T-helper 2 cell treated with Interferon-gamma antibody and Interleukin-4, amounts not matched to agents 5 μg/mL and 100 μg/mL, for 36 hours (primary cell): ENCODE measurements at places on chromosomes 2 and 18.

DNA sequence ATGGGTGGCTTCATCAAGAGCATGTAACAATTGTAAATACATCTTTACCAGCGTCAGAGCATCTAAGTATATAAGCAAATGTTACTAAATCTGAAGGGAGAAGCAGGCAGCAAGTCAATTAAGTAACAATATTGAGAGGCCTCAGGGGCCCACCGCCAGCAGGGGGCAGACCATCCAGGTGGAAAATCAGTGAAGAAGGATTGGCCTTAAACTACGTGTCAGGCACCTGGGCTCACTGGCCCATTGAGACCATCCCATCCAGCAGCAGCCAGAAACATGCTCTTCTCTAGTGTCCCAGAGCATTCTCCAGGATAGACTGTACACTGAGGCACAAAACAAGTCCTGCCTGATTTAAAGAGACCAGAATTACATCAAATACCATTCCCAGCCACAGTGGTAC is 96.2 kb upstream of the SNTG2 start:
- peak; percentile 17 for DNase-seq

GRCh38 chr18:6406075-6406909 is 8.4 kb downstream of the L3MBTL4 start:
- no peak for DNase-seq

DNA sequence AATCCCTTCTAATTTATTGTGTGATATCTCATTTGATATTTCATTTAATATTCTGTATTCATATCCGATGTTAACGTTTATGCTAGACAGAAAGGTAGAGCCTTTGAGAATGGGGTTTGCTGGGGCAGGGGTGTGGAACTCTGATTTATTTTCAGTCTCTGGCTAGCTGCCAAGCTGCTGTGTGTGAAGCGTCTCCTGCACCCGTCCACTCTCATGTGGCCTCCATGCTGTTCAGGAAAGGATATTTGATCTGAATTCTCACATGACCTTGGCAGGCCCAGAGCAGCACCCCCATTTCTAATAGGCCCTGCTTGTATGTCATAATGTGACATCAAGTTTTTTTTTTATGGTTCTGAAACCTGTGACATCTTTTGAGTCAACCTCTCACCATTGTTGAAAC is 1.6 kb downstream of the IL1R1 start:
- no peak for DNase-seq

DNA sequence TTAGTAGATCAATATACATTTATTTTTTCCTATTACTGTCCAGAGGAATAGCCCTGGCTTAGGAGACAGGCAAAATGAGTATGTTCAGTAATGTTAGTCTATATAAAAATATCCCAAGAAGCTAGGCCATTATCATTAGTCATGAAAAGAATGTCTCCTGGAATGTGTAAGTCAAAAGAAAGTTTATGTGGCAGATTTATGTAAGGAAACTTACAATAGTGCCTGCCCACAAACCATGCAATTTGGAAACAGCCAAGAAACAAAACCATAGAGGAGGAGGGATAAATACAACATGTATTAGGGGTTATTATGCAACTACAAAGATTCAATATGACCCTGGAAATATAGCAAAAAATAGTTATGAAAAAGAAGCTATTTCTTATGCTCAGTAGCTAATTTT is 96.3 kb downstream of the NOL4 start:
- DNase-seq, result no peak

- DNase-seq, result no peak
Measured at GRCh38 chr2:203200866-203201265, 38.0 kb upstream of the CYP20A1 start.

GRCh38 chr18:49249521-49249920 is 210.9 kb downstream of the DYM start:
- DNase-seq, result no peak

DNA sequence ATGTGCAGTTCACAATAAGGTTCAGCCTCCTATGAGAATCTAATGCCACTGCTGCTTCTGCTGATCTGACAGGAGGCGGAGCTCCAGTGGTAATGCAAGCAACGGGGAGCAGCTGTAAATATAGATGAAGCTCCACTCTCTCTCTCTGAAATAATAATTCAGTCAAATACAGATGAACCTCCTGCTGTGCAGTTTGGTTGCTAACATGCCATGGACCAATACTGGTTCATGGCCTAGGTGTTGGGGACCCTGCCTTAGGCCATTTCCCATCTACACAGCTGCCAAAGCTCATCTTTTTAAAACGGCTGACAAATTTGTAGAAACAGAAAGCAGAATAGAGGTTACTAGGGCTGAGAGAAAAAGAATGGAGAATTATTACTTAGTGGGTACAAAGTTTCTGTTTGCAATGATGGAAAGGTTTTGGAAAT is 10.7 kb upstream of the HNRNPA3 start:
- no peak for DNase-seq

DNA sequence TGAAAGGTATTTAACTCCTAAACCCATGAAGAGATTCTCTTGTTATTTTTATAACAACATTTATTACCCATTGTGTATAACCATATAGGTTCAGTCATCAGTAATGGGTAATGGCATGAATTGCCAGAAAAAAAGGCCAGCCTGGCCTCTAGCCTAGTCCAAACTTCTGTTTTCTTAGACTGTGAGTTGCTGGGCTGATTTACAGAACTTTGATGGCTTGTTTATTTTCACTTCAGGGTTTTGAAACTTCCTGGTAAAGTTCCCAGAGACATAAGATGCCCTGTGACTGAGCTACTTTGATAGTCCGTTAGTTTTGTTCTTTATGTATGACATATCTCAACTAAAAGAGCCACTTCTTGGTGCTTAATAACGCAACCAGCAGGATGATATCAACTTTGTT is 164.8 kb downstream of the METTL4 start:
- no peak for DNase-seq

DNA sequence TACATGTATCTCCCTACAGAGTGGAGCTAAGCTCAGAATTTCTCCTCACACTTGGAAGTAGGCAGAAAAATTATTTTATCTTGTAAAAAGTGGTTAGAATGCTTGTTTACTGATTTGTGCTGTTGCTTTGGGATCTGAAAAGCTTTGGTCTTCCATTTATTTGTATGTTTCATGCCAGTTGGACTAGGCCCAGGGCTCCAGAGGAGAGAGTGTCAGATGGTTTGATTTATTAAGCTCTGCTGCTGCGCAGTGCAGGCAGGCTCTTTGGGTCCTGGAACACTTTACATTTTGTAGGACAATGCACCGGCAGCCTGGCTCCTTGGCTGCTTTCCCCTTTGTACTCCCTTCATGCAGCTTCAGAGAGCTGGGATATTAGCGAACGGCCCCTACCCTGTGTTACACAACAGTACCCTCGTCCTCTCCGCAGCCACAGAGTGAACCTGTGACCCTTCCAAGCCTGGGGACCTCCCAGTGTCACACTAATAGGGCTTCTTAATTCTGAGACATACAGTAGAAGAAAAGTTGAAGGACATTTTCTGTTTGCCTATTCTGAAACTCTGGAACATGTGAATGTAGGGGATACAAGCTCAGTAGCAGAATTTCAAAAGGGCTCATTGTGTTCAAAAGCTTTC is 56.7 kb upstream of the EML6 start:
- DNase-seq, result no peak

GRCh38 chr18:79780547-79780946 is 17.2 kb upstream of the KCNG2 start:
- no peak for DNase-seq

DNA sequence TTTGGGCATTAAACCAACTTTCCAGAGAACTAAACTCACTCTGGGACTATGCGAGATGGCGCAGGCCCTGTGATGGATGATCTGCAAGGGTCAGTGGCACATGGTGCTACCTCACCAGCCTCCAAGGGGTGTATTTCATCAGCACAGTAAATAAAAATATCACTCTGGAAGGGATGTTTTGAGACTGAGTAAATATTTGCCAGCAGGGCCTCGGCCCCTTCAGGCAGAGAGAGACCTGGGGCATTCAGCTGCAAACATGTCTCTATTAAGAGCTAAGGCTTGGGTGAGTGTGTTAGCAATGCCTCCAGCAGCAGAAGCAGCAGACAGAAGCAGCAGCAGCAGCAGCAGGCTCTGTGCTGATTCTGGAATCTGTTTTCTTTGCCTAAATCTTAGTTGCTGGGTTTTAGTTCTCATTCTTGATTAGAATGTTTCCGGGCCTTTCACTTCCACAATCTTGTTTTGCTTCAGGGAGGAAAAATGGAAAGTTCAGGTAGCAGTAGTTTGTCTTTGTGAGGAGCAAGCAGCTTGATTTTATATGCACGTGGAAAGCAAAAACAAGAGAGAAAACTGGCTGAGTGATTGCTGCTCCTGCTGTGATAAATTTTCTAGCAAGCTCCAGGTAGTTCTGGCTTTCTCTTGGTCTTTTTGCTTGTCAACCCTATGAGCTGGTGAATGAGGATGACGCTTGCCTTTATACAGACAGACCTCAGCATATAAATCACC is 18.6 kb downstream of the ADCYAP1 start:
- no peak for DNase-seq

DNA sequence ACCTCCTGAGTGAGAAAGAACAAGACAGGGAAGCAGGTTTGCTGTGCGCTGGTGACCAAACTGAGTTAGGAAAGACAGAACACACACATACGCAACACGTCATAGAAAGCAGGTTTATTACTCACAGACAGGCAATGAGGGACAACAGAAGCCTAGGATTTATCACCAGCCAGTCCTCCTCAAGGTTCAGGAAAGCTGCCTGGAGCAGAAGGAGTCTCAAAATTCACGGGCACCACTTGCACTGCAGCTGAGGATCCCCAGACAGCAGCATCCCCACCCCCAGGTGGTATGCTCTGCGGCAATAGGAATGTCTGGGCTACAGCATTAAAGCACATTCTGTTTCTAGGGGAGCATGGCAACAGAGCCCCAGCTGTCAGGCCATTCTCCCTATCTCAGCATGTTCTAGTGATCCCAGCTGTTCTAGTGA is 284.4 kb upstream of the RGPD4 start:
- DNase-seq, result no peak

DNA sequence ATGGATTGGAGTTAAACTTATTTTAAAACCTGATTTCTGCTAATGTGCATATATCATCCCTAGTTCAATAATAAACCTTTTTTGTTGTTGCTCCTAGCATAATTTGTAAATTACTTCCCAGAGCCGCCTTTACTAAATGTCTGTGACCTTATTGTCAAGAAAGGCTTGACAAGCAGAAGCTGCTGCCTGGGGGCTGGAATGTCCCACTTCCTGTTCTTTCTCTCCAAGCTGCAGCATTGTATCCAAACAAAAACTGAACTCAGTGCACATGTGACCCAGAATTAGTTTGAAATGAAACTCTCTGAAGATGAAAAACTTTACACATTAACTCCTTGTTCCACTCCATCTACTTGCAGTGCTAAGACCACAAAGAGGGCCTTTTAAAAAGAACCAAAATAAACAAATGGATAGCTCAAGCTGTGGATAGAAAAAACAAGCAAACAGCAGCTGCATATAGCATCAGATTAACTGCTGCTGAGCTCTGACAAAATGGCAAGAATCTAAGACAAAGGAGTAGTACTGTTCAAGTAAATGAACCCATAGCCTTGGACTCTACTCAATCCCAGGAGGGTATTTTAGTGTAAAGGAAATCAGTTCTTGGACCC is 99.8 kb upstream of the NEUROD1 start:
- DNase-seq, result no peak

GRCh38 chr2:20317197-20317596 is 33.4 kb downstream of the PUM2 start:
- DNase-seq, result no peak

DNA sequence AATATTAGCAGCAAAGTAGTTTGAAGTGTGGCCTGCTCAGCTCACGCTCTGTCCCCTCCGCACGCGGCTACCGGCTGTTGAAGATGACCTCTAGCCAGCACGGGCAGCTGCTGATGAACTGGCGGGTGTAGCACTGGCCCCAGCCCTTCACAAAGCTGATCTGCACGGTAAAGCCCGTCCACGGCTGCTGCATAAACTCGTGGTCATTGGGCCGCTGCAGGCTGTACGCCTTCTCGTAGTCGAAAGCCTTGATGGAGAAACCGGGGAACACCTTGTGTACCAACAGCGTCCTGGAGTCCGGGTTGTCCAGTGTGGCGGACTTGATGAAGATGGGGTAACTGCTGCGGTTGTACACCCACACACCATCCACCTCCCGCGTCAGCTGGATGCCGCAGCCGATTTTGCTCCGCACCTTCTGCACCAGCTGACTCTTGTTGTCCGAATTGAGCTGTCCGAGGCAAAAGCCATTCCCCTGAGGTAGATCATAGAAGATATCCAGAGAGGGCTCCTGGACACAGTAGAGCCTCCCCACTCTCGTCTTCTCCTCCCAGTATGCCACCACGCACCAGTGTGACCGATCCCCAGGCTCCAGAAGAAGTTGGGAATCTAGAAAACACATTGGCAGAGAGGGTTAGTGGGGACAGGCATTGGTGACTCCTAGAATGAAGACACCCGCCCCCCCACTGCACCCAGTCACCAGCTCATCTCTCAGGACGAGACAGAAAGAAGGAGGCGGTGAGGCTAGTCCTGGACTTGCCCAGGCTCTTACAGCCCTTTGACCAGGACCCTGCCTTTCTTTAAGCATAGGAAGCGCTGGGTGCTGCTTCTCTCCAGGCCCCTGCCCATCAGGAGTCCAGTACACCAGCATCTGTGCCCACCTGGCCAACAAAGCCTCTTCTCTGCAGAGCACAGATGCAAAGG is 29.2 kb downstream of the SMAD7 start:
- DNase-seq, result no peak

DNA sequence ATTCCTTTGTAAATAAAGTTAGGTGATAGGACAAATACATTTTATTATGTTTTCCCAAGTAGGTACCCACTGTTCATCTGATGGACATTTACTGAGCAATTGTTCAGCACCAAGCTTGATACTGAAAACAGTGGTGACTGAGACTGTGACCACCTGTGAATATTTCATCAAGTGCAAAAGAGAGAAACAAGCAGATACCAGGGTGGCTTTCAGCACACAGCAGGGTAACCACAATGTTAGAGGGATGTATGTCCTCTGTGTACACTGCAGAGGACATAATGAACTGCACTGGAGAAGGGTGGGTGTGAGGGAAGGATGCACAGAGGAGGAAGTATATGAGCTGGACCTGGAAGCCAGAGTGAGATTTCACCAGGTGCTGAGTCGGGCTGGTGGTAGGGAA is 411.8 kb downstream of the RAD51AP2 start:
- DNase-seq, result no peak

DNA sequence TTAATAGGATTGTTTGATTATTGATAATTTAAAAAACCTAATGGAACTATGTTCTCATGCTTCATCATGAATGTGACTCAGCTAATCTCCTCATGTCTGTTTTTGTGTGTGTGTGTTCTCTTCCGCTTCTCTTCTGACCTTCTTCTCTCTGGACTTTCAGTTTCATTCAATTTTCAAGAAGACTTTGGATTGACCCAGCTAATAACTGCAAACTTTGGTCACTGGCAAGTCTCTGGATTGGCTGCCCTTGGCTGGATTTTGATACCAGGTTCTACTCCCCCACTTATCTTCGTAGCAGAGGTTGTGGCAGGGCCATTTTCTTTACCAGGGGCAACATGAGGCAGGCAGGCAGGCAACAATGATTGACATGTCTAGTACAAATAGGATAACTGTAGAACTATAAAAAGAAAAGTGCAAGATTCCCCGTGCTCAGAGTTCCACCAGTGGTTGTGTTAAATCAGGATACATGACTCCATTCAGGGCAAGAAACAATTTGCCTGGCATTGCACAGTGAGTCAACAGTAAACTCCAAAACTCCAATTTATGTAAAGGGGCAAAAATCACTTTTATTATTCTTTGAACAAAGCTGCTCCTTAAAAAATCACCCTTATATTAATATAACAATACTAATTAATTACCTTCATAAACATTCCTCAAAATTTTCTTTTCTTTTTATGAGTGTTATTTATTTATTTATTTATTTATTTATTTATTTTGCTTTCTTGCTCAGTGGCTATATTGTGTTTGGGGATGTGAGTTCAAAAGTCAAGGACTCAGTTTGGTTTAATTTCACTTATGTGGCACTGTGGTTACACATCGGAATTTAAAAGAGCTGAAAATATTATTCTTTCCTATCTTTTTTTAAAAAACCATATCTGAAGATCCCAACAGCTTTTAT is 167.6 kb downstream of the RND3 start:
- no peak for DNase-seq
